ENCODE measurements at places on chromosomes 7 and 10.

- H3K4me3 ChIP-seq, result no peak overlapping the region
- H3K36me3 ChIP-seq, result no peaks in the 10 kb centered on the region
- H3K4me1 ChIP-seq, result no peaks in the 10 kb centered on the region
- no peaks in the 10 kb centered on the region for H3K27me3 ChIP-seq
These were observed 850.9 kb downstream of the LRMDA start for GRCh38 chr10:76282061-76283025.

- no peak overlapping the region for H3K27ac ChIP-seq
- H3K36me3 ChIP-seq, result peaks cover 4% of the 10 kb centered on the region
- H3K27me3 ChIP-seq, result no peaks in the 10 kb centered on the region
These were observed 15.4 kb downstream of the CCDC136 start for GRCh38 chr7:128807191-128807590.

GRCh38 chr10:122233857-122234348 lies 37.2 kb upstream of the BTBD16 start:
- H3K36me3 ChIP-seq, result no peaks in the 10 kb centered on the region
- DNase-seq, result no peak
- H3K27me3 ChIP-seq, result no peaks in the 10 kb centered on the region

DNA sequence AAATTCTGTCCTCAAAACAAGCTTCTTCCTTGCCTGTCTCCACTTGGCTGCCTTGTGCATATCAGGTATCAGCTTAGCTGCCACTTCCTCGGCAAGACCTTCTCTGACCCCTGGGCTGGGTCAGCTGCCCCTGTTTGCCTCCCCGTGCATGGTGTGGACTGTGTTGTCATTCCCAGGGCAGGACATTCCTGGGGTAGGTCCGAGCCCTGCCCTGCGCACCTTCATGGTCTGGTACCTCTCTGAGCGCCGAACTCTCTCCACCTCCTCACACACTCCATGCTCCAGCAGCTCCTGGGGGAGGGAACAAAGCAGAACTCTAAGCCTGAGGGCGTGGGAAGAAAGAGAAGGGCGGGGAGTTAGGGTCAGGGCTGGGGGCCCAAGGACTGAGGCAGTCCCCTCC lies 3.8 kb downstream of the POLM start:
- H3K4me1 ChIP-seq, result no peaks in the 10 kb centered on the region
- H3K27me3 ChIP-seq, result no peaks in the 10 kb centered on the region
- DNase-seq, result no peak
- peaks cover 3% of the 10 kb centered on the region for H3K36me3 ChIP-seq
- no peak overlapping the region for H3K27ac ChIP-seq

GRCh38 chr7:30411173-30411572 lies 67.4 kb downstream of the NOD1 start:
- H3K4me3 ChIP-seq, result no peak overlapping the region
- H3K27ac ChIP-seq, result no peak overlapping the region
- no peaks in the 10 kb centered on the region for H3K4me1 ChIP-seq
- DNase-seq, result no peak

DNA sequence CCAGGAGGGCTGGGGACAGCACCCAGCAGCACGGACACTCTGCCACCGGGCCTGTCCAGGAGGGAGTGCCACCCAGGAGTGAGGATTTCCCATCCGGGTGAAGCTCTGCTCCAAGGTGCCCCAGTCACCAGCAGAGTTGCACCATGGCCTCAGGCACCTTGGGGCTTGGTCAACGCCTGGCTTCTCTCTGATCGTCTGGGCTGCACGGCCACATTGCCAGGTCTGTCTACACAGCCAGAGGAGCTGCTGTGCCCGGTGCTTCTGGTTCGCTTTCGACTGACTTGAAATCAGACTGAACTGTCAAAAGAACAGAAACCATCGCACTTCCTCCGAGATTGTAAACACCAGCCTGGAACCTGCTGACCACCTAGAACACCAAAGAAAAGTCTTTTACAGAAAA lies 12.0 kb downstream of the SHH start:
- H3K27me3 ChIP-seq, result peaks cover 14% of the 10 kb centered on the region
- H3K36me3 ChIP-seq, result no peaks in the 10 kb centered on the region
- H3K4me3 ChIP-seq, result no peak overlapping the region
- no peak overlapping the region for H3K27ac ChIP-seq
